ENCODE measurements at places on chromosomes 11 and 22.

GRCh38 chr11:838441-839279 is 3.7 kb downstream of the POLR2L start:
- no peak for DNase-seq

DNA sequence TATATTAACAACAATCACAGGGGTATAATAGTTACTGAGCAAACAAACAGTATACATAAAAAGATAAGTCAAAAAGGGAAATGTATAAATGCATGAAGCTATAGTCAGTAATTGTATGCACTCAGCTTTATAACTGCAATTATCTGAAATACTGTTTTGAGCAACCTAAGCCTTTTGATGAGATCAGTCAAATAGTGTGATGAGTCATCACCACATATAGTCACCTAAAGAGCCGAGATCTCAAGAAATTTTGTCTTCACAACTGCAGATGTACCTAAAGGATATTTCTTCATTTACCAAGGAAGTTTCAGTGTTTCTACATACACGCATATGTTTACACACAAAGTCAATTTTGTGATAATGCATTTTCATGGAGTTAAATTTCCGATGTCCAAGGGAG is 5.4 kb upstream of the OR51A2 start:
- DNase-seq: no peak

DNA sequence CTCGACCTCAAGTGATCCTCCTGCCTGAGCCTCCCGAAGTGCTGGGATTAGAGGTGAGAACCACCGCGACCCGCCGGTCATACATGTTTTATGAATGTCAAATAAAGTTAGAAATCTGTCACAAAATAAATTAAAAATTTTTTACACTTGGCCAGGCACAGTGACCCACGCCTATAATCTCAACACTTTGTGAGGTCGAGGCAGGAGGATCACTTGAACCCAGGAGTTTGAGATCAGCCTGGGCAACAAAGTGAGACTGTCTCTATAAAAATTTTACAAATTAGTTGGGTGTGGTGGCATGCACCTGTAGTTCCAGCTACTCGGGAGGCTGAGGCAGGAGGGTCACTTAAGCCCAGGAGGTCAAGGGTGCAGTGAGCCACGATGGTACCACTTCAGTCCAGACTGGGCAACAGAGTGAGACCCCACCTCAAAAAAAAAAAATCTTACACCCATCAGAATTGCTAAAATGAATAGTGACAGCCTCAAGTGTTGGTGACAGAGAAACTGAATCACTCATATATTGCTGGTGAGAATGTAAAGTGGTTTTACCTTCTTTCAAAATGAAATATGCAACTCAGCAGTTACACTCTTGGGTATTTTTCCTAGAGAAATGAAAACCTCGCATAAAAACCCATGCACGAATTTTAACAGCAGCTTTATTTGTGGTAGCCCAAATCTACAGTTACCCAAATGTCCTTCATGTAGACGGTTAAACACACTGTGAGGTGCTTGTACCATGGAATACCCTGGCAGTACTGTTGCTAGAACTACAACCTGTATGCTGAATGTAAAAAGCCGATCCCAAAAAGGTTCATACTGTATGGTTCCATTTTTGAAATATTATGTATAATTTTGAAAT is 55.4 kb downstream of the MED15 start:
- no peak for DNase-seq

DNA sequence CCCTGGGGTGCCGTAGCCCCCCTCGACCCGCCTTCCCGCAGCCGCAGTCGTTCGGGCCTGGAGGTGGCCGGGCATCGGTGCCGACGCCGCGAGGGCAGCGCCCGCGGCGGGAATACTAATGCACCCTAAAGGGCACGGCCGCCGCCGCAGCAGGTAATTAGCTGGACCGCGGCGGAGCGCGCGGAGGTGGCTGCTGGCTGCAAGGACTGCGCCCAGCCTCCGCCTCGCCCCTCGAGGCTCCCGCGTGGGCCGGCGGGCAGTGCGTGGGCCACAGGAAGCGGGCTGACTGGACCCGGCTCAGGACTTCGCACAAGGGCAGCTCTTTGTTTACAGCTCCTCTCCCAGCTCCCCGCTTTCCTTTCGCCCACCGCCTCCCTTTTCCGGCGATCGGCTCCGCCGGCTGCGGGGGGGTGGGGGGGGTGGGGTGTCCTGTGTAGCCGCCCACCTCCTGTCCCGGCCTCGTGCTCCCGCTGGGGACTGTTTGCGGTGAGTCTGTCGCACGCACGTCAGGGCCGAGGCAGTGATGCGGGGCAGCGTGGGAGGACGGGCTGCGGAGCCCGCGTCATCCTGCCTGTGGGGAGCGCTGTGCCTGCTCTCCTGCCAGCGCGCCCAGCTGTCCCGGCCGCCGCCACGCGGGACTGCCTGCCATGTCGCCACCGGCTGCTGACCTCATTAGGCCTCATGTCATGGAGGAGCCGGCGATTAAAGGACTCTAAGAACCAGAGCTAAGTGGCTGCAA is 53.2 kb downstream of the GRIK4 start:
- DNase-seq: no peak

DNA sequence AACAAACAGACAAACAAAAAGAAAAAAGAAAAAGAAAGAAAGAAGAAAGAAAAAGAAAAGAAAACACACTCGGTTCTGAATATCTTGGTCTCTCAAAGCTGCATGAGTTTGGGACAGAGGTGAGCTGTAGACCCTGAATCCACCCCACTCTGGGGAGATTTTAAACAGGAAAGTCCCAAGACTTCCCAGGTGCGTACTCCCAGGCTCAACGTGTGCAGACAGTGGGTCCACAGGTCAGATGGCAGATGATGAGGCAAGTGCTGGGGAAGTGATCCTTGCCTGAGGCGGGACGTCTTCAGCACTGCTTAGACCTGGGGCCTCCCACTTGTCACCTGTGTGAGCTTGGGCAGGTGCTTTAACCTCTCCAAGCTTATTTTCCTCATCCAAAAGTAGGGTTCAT is 9.3 kb downstream of the CREB3L1 start:
- no peak for DNase-seq

- no peak for DNase-seq
Measured at GRCh38 chr22:50310031-50310722, 2.7 kb upstream of the PLXNB2 start.

All from omental fat pad (tissue), 4 donors.